NCI-H2081 (cell line): ENCODE measurements at places on chromosomes 6 and 20.

- no peak for DNase-seq
Measured at GRCh38 chr6:32658268-32658897, 8.1 kb downstream of the HLA-DQB1 start.

DNA sequence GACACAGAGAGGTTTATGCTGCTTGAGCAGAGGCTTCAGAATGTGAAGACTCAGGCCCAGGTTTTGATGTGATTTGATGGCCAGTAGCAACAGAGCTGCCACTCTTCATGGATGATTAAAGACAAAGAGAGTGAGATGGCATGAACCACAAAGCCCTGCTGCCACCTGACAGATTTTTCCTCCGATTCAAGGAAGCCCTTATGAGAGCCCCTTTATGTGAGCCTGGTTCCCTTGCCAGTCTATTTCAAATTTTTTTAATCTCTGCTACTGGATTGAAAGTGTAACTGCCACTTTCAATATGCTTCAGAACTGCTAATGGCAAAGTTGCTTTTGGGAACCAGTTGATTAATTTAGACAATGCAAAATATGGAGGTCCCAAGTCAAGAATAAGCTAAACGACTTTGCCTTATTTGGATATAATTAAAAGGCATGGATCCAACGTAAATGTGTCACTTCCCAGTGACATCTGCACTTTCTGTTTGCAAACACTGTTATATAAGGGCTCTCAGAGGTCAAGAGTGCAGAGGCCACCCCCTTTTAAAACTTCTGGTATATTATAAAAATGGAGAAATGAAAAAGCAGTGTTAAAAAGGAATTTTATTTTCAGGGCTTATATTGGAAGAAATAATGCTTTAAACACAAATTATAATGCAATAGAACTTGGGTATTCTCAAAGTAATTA is 238.9 kb upstream of the FLRT3 start:
- DNase-seq, result no peak

DNA sequence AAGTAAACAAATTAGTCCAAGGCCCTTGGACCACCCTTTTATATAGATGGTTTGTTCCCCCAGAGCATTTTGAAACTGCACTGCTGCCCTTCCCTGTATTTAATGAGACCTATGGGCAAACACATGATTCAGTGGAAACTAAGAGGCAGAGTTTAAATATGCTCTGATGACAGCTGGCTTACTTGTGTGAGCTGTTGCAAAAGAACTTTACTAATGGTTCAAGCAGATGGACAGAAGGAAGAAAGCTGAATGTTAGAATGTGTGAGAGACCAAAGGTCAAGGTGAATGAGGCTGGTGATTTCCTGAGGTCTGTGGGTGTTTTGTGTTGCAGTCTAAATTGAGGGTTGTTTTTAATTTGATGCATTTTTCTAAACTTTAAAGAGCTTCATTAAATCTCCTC is 123.0 kb upstream of the CEP162 start:
- no peak for DNase-seq

DNA sequence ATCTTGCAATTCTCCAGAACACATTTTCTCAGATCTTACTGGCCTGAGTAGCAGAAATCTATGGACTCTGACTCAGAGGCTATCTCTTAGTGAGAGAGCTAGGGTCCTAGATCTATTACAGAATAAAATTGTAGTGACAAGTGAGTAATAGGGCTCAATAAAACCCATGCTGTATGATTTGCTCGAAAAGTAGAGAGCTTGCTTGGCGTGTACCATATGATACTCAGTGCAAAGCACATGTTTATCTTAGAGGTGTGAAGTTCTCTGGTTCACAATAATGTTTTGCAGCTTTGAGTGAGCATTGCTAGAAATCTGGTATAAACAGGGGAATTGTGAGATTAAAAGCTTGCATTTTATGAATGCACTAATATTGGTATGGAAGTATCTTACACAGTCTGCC is 87.8 kb upstream of the PRSS16 start:
- no peak for DNase-seq

- no peak for DNase-seq
Measured at GRCh38 chr6:154234019-154234772, 122.4 kb downstream of the IPCEF1 start.

- peak; percentile 57 for DNase-seq
Measured at GRCh38 chr6:141552463-141552862, 580.3 kb upstream of the GJE1 start.

DNA sequence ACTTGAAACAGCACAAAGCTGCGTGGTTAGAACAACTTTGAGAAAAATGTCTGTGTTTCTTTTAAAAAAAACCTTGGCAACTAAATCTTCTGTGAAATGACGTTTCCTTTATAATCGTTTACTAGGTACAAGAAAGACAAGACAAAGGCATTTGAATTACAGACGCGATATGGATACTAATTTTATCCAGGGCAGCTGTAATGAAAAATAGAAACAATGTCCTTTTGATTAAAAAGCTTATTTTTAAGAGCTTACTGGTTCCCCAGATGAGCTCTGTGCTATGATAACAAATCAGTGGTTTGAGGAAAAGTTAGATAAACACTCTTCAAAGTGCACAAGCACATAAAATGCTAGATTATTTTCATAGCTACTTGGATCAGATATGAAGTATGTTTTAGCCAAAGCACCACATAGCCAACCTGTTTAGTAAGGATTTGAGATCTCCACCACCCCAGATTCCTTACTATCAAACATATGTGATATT is 1.6 kb upstream of the SYNCRIP start:
- no peak for DNase-seq

DNA sequence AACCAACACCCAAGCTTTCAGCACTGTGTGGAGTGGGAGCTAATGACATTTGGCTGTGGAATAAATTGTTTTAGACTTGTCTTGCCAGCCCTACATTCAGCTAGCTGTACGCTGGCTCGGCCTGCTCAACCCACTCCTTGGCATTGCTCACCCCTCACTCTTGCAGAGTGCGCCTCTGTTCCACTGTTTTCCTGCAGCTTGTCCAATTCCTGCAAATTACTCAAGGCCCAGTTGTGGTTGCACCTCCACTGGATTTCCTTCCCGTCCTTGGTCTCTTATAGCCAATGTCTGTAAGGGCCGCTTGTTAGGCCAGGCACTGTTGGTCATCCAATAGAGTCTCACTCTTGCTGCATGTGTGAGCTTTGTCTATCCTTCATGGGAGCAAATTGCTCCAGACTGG is 289.2 kb upstream of the RNF24 start:
- DNase-seq, result no peak

GRCh38 chr6:128168244-128168643 is 267.4 kb upstream of the THEMIS start:
- no peak for DNase-seq

GRCh38 chr6:76592566-76592965 is 520.1 kb upstream of the IMPG1 start:
- no peak for DNase-seq

- DNase-seq, result no peak
Measured at GRCh38 chr6:324116-324728, 31.9 kb downstream of the DUSP22 start.

GRCh38 chr6:110656492-110656891 is 158.8 kb downstream of the CDK19 start:
- no peak for DNase-seq

DNA sequence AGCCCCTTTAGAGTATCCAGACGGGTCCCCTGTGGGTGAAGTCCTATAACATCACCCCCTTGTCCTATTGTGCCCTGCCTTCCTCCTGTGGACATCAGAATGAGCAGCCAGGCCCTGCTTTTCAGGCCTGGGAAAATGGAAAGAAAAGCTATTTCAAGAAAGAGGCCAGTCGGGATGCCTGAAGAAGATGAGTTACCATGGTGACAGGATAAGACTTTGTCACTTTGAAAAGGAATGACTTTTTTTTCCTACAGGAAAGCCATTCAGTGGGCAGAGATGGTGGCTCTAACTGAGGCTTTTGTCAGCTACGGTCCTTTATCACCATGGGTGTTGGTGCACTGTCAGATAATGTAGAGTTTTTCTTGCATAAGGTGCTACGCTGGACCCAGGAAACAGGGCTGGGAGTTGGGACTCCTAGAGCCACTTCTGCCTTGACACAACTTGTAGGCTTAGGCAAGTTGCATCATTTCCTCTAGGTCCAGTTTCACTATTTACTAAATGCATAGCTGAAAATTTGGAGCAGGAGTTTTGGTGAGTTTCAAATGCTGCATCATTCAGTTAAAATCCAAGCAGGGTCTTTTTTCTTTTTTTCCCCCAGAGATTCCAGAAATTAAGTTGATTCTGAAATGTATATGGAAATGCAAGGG is 293.6 kb upstream of the PRND start:
- no peak for DNase-seq

DNA sequence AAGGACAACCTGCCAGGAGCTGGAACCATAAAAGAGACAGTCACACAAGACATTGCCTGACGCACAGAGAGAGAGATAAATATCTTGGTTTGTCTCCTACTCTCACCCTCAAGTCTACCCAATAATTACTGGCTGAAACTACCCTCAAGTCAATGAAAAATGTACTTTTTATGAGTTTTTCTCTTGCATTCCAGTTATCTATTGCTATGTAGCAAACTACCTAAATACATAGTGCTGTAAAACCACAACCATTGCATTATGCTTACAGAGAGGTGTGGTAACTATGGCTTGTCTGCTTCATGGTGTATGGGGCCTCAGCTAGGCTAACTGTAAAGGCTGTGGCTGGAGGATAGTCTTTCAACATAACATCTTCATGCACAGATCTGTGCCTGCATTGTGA is 247.8 kb downstream of the HAO1 start:
- DNase-seq, result no peak

DNA sequence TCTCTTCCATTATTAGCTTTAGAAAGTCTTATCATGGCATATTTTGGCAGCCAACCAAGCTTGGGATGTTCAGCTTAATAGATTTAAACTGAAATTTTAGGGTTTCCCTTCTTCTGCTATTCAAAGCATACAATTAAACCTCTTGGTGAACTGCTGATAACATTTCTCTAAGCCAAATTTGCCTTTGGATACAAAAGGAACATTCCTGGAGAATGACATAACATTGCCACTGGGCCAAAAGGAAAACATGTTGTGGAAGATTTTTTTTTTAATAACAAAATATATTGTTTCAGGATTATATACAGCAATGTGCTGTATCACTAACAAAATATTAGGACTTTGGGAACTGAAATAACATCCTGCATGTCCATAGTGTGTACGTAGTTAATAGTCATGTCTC is 215.1 kb upstream of the TBX18 start:
- DNase-seq, result no peak

- peak; percentile 74 for DNase-seq
Measured at GRCh38 chr20:36399147-36399968, 93.2 kb downstream of the DLGAP4 start.

DNA sequence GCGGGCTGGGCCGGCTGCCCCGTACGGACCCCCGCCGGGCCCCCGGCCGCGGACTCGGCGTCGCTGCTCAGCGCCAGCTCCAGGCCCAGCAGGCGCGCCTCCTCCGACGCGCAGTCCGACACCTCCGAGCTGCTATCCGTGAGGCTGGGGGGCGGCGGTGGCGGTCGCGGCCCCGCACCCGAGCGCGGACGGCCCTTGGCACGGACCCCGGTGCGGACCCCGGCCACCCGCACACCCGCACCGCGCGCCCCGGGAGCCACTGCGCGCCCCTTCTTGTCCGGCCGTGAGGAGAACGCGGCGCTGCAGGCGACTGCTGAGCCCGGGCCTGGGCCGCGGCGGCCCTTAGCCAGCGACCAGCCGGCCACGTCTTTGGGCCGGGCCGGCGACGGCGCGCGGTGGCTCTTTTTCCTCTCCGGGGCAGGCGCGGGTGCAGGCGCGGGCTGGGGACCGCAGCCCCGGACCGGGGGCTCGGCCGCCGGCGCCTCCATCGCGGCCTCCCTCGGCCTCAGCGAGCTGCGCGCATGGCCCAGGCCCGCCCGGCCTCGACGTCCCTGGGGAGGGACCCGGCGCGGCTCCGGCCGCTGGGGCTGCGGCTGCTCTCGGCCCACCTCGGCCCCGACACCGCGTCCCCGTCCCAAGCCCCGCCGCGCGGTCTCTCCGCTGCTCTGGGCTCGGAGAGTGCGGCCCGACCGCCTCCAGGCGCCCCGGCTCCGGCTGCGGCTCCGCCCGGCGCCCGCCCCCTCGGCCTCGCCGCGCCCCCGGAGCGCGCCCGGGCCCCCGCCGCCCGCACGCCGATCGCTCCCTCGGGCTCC is 12.9 kb upstream of the TLDC2 start:
- DNase-seq, result no peak

DNA sequence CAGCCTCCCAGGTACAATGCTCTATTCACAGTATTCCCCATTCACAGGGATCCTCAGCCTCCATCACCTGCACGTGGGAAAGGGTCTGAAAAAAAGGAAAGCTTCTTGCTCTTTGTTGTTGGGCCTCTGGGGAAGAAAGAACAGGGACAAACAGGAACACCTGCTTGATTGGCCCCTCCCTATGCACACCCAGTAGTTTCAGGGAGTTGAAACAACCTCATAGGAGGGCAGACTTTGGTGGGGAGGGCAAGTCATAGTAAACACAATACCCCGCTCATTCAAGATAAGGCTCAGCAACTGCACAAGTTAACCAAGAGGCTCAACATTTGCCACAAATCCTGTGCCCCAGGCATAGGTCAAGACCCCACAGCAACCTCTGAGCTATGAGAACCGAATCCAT is 1.7 kb downstream of the GHRH start:
- DNase-seq, result peak; percentile 47

DNA sequence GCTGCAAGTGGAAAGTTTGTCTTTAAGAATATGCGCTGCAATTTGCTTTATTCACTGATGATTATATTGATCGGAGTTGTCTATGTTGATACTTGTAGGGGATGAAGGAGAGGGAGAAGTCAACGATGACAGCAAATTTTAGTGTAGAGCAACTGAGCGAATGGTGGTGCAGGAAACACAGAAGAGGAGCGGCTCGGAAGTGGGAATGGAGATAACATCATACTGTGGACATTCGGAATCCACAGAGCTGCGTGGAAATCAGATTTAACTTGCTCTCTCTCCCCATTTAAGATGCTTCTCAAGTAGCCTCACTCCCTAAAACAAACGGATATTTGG is 722 bp upstream of the TMEM14B start:
- DNase-seq, result no peak

DNA sequence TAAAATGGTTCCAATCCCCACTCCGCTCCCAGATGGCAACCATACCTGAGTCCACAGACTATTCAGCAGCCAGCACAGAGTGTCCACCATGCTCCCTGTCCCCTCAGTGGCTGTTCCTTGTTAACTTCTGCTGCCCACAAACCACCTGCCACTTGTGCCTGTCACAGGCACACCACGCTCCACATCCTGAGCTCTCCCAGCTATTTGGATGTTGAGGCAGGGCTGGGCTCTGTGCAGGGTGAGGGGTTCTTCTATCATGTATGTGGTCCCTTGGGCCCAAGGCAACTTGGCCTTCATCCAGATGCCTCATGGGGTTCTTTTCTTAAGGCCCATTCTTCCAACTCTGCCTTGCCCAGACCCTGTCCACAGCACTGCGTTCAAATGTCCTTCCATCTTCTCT is 34.0 kb upstream of the NXT1 start:
- DNase-seq, result no peak

DNA sequence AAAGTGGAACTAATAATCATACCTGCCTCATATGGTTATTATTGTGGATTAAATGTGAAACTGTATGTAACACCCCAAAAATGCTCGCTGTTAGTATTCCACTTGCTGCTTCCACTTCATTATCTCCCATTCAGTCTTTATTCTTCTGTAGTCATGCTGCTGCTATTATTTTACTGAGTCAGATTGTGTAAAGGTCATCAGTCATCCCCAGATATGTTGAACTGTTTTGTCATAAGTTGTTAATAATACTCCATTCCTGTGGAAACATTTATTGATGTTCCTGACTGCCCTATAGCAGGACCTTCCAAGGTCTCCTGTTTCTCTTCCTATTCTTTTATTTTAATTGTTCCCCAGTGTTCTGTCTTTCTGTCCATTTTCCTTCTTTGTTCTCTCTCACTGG is 1148.3 kb downstream of the EPHA7 start:
- DNase-seq, result no peak

- DNase-seq, result no peak
Measured at GRCh38 chr6:108801366-108801765, 46.9 kb upstream of the ARMC2 start.
